ENCODE measurements at places on chromosomes 6 and 20.

GRCh38 chr6:42963855-42964605 lies 3.5 kb downstream of the GNMT start:
- no peak for DNase-seq

GRCh38 chr6:42269974-42270510 lies 52.4 kb upstream of the MRPS10 start:
- DNase-seq = no peak

- no peak for DNase-seq
Observed at GRCh38 chr6:124984668-124985338, 22.6 kb downstream of the RNF217 start.

- DNase-seq = no peak
Observed at GRCh38 chr6:124684621-124685020, 277.6 kb upstream of the RNF217 start.

DNA sequence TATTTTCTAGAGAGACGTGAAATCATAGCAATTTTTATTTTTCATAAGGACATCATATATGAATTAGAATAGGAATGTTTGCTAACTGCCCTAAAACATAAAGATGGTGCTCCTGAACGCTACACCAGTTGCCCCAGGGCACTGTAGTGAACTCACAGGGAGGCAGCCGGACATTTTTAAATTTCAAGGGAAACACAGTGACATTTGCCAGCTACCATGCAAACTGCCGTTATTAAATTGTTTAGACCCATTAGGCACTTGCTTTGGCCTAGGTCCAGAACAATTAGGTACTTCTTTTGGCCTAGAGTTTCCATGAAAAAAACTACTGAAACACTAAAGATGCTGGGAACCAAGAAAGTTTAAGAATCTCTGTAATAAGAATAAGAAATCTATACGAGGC lies 24.9 kb upstream of the CFAP206 start:
- no peak for DNase-seq

- no peak for DNase-seq
Observed at GRCh38 chr6:166672624-166673206, 45.7 kb upstream of the RPS6KA2 start.

DNA sequence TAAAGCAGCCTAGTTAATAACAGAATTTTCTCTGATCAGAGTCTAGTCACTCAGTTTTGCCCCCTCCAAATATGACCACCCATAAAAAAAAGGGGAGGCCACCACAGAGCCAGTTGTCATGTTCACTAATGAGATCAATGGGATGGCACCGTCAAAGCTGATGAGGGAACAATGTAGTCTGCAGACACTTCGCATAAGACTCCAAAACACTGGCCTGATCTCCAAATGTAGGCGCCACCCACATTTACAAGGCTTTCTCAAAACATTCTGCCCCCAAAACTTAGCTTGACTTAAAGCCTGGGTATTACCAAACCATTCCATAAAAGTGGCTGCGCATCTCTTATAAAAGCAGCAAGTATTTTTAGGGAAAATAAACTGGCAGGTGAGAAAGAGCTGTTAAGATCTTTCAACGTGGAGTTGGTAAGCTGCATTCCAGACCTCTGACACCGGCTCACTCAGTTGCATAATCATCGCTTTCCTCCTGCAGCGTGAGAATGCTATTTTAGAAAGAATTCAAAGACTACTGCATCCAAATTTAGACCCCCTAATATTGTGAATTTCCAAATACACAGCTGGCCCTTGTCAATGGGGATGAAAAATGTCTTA lies 59.3 kb downstream of the TBC1D7 start:
- no peak for DNase-seq

DNA sequence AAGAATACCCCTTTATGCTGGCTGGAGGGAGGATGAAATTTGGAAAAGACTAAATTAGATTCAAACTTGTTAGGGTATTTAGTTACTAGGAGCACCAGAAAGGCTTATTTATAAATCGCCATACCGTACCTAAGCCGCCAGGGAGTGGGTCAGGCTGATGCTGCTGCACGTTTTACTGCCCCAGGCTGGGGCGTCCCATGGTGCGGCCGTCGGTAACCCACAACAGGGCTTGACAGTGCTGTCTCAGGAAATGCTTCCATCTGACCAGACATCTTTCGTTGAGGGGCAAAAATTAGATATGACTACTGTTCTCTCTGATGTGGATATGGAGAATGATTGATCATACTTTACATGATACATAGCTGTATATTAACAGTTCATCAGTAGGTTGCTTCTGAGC lies 52.9 kb downstream of the ARID1B start:
- no peak for DNase-seq

DNA sequence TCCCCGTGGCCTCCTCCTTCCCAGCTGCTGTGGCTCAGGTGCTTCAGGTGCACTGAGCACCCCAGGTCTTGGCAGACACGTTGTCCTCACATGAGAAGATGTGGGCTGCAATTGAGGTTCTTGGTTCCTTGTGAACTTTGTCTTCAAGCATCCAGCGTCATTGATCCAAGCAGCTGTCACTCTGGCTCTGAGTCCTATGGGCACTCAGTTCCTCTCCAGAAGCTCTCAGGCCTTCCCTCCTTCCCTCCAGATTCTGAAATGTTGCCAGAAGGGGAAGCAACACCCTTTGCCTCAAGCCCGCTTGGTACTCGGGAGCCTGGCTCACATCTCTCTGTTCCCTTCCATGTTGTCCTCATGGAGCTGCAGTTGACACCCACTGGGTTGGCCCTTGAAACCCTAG lies 8.4 kb upstream of the MRGBP start:
- no peak for DNase-seq

GRCh38 chr6:45685076-45685475 lies 307.3 kb upstream of the SUPT3H start:
- no peak for DNase-seq

DNA sequence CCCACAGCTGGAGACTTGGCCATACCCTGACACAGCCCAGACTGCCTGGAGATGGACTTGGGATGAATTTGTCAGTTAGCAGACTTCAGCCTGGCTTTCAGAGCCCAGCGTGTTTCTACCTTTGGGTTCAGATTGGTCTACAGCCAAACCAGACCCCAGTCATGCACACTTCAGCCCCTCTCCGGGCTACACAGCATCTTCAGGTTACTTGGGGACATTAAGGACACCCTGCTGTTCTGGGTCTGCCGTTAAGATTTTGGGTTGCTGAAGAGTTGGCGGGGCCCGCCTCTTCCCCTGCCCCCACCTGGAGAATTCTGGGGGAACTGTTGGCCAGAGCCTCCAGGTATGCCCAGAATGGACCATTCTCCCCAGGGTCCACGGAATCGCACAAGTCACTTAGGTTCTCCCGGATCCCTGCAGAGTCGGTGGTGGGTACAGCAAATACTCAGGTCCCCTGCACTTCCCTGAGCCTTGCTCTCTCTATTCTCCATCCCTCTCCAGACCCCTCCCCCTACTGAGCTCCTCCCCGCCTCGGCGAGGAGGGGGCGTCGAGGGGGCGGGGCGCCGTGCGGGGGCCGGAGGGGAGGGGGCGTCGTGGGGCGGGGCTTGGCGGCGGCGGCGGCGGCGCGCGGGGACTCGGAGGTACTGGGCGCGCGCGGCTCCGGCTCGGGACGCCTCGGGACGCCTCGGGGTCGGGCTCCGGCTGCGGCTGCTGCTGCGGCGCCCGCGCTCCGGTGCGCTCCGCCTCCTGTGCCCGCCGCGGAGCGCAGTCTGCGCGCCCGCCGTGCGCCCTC lies at the start of gene PTK7:
Gene PTK7 (plus strand): TSS at position 645 of the 794 bp plus-strand sequence. CDS start 175 bp downstream, outside the sequence.
- DNase-seq = no peak

DNA sequence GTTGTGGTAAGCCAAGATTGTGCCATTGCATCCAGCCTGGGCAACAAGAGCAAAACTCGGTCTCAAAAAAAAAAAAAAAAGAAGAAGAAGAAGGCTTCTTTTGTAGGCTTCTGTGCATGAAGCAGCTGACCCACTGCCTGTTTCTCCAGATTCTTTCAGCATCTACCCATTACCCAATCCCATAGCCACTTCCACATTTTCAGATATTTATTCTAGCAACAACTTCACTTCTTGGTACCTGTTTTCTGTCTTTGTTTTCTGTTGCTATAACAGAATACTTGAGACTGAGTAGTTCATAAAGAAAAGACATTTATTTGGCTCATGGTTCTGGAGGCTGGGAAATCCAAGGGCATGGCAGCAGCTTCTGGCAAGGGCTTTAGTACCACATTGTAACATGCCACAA lies 95.3 kb upstream of the SGK1 start:
- no peak for DNase-seq

- DNase-seq = no peak
Observed at GRCh38 chr6:79874531-79875134, 72.7 kb downstream of the ELOVL4 start.

DNA sequence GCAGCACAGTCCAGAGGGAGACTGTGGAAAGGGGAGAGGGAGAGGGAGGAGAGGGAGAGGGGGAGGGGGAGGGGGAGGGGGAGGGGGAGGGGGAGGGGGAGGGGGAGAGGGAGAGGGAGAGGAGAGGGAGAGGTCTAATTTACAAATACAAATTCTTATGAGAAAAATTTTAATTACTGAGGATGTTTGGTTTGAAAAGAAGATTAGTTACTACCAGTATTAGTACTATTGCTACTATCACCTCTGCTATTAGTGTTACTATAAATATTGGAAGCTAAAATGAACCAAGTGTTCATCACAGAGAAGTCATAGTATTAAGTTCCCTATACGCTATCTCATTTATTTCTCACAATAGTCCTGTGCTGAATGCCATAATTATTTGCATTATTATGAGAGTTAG lies 14.3 kb upstream of the TSBP1 start:
- no peak for DNase-seq

DNA sequence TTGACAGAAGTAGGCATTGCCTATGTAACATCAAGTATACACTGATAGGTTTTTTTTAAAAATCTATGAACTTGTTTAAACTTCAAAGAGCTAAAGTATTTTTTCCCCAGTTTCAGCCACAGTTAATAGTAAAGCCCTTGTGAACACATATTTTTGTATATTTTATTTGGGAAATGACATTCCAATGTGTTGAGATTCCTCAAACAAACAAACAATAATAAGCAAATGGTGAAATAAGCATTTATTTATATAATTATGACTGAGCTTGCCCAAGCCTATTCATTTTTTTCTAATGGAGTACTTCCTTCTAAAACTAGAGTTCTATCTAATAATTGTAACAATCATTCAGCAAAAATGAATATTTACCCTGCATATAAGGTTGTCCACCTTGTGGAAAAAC lies 12.5 kb downstream of the SYCP2 start:
- DNase-seq = no peak

GRCh38 chr6:97066056-97066455 lies 141.5 kb downstream of the KLHL32 start:
- DNase-seq = no peak

DNA sequence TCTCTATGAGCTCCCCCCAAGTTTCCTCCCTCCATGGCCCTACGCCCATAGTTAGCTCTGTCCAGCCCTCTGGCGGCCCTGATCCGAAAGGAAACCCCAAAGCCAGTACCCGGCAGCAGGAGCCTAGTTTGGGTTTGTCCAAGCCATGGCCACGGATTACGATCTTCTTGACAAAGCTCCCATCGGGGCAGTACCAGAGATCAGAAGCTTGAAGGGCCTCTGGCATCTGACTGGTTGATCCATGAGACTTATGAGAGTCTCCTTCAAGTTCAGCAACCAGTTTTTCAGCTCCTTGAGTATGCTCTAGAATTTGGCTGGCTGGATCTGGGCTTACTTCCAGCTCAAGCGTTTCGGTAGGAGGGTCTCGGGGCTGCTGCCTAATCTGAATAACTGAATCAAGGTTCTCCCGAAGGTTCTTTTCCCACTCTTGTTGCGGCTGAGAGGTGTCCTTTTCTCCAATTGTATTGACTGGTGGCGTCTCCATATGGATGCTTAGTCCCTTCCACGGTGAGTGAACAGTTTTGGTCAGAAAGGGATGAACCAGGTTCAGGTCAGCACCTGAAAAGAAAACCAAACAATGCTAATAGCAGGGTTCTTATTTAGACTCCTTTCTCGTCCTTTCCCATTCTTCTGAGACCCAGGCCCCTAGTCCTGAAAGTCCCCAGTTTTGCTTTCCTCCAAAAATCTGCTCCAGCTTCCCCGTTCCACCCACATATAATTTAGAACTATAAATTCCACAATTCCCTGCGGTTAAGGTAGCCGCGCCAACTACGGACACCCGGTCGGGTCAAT lies 595 bp downstream of the FKBPL start:
- DNase-seq = no peak

- no peak for DNase-seq
Observed at GRCh38 chr20:13736436-13737191, 48.1 kb downstream of the ESF1 start.

DNA sequence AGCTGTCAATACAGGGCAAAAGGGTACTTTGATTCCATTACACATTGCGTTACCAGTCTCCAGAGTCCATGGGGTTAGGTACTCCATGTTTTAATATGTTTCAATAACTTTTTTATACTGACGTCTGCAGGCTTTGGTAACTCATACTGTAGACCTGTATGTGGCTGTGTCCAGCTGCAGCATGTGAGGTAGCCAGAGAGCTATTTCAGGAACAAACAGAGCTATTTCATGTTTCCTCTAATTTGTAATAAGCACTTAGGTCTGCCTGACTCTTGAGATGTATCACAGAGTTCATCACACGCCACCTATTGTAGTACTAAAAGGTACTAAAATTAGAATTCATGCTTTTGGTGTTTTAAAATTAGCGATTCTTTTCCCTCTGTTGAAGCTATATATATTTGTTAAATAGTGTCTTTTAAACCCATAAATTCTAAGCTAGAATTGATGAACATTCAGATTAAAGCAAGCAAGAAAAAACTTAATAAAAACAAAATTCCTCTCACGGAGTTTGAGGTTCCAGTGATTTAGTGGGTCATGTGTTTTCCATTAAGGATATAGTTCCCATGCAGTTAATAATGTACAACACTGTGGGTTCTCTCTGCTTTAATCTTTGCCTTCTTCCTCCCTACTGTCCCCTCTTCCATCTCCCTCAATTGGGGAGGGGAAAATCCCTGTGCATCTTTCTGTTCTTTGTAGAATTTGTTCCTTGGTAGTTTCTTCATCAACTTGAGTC lies 37.0 kb downstream of the FOXO3 start:
- no peak for DNase-seq

GRCh38 chr20:50380697-50381040 lies 129.5 kb upstream of the PTPN1 start:
- DNase-seq = no peak

DNA sequence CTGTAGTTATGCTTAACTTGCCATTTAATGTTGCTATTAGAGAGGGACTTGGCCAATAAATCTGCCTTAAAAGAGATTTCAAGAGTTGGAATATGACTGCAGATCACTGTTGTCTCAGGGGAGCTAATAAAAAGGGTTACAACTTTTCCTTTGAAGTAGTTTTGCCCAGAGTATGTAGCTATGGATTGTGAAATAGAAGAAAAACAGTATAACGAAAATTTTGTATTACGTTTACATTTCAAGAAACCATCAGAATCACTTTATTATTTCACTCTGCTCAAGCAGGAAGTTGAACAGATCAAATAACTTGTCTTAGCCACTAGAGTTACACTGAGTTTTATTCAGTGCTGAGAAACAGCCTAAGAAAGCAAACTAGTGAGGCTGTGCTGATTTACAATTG lies 3.0 kb upstream of the ZSCAN26 start:
- DNase-seq = no peak

- peak; percentile 72 for DNase-seq
Observed at GRCh38 chr6:81753711-81754577, 1.5 kb upstream of the TENT5A start.
